ENCODE measurements at places on chromosomes 11 and 22.

DNA sequence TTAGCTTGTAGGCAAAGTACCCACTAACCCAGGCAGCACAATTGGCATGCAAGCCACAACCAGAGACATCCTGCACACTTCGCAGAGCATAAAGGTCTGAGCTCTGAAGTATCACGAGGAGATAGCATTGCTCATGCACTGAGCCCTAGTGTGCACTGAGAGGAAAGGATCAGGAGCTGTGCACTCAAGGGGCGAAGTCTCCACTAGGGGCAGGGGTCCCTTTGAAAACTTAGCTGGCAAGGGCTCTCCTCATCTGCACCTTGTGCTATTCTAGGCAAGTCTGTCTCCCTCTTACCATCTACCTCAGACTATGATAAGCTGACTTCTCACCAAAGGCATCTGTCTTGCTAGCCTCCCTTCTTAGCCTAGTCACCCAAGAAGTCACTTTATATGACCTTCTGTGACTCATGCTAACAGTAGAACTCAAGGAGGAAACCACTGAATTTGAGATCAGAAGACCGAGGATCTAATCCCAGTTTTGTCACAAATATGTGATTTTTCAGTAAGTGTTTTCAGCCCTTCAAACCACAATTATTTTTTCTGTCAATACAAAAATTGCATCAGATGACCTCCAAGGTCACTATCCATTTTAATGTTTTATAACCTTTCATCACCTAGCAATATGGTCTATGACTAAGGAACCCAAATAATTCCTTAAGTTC is 1078.0 kb downstream of the NTM start:
- no peak for DNase-seq

GRCh38 chr11:66083767-66084166 is 13.7 kb downstream of the PACS1 start:
- no peak for DNase-seq

GRCh38 chr22:25409240-25409639 is 155.2 kb upstream of the GRK3 start:
- DNase-seq = no peak

DNA sequence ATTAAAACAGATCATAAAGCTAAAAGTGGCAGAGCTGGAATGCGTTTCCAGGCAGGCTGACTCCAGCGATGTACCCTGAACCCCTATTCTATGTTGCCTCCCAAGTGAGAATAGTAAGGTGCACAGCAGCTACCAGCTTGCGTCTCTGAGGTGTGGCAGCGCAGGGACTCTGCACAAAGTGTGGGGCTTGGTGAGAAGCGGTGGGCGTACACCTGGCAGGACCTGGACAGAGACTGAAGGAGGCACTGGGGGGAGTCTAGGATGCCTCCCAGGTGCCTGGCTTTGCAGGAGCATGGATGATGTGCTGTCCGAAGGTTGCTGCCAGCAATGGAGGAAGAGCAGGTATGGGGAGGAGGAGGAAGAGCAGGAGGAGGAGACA is 42.9 kb downstream of the AMPD3 start:
- DNase-seq = no peak

DNA sequence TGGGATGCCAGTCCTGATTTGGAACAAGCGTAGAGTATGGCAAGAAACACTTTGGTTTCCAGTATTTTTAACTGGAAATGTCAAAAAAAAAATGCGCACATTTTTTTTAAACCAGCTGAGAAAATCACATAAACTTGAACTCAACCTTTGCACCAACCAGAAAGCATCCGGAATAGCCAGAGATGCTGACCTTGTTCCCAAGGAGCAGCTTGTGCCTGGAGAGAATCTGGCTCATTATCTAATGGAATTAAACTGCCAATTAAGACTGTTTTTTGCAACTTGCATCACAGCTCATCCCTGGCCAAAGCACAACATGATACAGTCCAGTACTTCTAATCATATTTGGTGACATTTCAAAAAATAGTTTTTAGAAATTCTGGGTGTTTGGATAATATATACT is 8.4 kb upstream of the ETS1 start:
- no peak for DNase-seq

DNA sequence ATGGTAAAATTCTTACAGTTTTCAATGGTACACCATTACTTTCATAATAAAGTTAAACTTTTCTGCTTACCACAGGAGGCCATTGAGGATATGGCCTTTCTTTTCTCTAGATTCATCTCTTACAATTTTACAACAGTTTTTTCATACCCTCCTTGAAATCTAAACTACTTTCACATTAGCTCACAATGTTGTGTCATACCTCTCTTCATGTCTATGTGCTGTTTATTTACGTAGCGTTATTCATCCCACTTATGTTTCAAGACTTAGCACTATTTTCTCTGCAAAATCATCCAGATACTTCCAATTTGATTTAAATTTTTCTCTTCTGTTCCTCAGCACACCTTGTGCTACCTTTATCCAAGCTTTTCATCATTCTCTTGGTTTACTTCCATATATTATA is 123.3 kb downstream of the METTL15 start:
- DNase-seq = no peak

- DNase-seq = no peak
Measured at GRCh38 chr11:111612224-111612623, 10.0 kb downstream of the SIK2 start.

DNA sequence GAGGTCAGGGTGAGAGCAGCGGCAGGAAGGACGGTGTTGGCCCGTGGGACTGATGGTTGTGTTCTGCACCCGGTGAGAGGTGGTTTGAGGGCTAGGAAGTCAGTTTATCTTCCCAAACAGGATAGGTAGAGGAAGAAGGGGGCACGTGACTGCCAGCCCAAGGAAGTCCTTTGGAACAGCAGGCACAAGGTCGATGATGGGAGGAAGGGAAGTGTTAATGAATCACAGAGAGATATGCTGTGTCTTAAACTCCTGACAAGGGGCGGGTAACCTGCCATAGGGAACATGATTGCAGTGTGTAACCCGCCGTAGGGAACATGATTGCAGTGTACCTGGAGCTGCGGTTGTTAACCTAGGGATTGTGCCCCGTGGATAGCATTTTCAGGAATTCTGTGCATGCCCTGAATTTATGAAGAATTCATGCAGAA is 49.0 kb downstream of the PRR5L start:
- DNase-seq = no peak

DNA sequence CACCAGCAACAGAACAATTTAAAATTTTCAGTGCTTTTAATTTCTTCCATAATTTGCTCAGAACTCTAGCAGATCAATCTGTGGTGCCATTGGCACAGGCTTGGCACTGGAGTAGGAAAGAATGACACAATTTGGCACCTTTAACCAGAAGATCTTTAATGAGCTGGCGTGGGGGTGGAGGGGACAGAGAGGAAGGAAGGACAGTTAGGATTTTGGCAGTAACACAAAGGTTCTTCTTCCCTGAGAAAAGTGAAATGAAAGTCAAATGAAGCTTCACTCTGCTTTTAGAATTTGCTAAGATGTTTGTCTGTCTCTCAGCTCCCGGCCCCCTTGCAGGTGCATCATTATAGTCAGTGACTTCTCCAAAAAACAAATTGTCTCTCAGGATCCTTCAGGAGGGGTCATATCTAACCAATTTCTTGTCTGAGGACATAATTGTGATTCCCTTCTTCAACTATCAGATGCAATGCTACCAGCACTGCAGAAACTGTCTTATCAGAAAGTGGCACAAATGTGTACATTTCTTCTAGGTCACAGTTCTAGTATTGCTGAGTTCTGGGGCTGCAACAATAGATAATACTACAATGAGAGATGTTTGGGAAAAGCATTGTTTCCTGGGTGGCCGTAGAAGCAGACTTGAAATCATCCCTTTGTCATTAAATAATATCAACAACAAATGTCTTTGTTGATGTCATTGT is 66.8 kb downstream of the CSTPP1 start:
- DNase-seq = no peak

GRCh38 chr22:47059701-47060161 is 297.3 kb downstream of the TBC1D22A start:
- DNase-seq = no peak

DNA sequence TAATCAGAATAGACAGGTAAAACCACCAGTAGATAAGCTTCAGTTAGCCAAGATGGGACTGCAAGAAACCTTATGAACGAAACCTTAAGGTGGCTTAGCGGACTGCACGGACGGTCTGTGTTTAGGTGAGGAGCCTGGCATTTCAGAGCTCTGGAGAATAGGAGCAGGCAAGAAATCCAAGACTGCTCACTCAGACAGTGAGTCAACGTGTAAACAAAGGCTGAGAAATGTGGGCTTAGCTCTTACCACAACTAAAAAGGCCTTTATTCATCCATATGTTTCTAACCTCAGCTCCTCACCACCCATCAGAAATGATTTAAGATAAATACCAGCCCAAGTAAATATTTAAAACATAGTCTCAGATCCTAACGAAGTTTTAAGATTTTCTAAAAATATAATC is 657.7 kb downstream of the OPCML start:
- DNase-seq = no peak

All from head of caudate nucleus (tissue), 42 donors.